ENCODE measurements at places on chromosomes 7 and 10.
A peak's percentile ranks its signal among the peaks of the same experiment; 100 is the strongest.

GRCh38 chr10:100717166-100717565 is 28.2 kb upstream of the PAX2 start:
- no peak for DNase-seq

DNA sequence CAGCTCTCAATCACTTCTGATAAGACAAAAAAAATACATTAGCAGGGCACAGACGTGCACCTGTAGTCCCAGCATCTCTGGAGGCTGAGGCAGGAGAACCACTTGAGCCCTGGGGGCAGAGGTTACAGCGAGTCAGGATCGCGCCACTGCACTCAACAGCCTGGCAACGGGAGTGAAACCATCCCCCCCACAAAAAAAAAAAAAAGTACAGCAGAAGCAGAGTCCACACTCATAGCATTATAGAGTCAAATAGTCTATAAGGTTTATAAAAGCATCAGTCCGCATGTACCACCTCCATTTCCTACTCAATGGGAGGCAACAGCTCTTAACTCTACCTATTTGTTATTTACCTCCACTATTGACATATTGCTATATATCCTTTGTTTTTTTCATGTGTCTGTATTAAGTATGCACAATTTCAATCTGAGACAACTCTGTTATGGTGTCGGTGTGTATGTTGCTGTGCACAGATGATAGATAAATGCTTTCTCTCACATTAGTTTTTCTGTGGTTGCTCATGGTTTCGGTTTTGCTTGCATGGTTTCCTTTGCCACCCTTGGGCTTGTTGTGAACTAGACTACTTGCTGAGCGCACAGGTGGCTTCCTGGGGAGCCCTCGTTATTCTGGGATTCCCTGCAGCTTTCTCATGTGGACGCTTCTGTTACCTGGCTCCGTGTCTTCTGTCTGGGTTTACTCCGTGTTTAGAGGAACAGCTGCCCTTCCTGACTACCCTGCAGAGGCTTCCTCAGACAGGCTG is 40.4 kb downstream of the PROSER2 start:
- peak; percentile 48 for DNase-seq

DNA sequence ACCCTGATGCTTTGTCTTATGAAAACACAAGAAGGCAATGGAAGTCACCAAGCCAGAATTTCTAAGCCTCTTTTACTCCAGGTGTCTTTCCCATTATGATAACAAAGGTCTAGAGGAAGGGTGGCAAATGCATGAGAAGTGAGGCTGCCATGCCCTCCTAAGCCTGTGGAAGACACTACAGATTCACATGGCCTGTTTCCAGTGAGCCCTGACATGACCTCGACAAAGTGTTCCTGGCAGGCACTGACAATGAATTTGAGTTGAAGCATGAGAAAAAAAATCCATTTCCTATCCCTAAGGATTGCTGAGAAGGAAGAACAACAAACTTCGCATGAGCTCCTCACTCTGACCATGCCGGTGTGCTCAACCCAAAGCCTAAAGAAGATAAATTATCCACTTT is 268.0 kb downstream of the HTR7 start:
- DNase-seq, result no peak

DNA sequence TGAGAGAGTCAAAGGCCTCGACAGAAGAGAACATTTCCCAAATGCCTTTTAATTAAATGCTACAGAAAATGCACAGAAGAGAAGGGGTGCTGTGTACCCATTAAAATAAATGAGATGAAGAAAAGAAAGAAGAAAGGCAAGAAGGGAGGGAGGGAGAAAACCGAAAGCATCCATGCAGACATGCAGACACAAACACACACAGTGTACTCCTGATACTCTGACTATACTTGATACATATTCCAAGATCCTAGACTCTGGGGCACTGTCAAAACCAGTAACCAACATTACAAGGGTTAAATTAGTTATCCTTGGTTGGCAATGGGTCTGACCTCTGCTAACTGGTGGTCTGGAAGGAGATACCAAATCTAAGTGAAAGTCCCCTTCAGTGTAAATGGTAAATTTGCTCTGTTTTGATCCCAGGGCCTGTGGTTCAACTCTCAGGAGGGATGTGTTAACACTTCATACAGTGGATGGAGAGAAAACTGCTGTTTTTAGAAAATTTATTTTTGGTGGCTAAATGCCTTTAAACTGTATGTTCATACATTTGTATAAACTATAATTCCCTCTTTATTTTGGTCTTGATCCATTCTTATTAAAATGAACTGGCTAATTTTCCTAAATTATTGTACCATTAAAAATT is 241.3 kb downstream of the GLI3 start:
- no peak for DNase-seq

DNA sequence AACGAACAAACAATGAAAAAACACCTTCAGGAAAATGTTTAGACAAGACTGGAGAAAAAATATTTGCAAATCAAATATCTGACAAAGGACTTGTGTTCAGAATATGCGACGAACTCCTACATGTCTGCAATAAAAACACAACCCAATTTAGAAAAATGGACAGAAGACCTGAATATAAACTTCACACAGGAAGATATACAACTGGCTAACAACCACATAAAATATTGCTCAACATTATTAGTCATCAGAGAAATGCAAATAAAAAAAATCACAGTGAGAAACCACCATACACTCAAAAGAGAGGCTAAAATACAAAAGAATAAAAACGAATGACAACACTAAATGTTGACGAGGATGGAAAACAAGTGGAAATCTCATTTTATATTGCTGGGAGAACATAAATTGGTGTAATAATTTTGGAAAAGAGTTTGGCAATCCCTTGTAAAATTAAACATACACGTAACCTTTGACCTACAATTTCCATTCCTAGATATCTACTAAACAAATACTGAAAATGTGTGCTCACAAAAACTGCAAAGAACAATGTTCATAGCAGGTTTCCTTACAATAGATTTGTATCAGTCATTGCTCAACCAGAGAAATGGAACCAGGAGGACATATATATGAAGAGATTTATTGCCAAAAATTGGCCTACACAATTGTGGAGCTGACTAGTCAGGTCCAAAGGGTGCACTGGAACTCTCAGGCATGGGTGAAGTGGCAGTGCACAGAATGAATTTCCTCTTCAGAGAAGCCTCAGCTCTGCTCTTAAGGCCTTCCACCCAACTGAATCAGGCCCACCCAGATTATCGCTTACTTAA is 82.9 kb upstream of the OGDHL start:
- DNase-seq, result no peak

DNA sequence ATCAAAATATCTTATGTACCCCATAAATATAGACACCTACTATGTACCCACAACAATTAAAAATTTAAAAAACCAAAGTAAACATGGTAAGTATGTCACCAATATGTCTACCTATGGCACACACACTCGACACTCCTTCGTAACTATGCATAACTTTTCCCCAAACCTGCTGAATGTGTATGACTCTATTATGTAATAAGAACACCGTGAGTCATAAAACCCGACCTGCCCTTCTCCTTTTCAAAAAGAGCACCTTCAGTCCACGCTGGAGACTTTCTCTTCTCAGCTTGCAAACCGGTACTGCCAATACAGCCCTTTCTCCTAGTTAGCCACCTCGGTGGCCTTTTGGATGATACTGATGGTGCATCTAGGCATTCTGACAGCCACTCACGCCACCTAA is 186.3 kb downstream of the PRPF18 start:
- DNase-seq, result no peak

DNA sequence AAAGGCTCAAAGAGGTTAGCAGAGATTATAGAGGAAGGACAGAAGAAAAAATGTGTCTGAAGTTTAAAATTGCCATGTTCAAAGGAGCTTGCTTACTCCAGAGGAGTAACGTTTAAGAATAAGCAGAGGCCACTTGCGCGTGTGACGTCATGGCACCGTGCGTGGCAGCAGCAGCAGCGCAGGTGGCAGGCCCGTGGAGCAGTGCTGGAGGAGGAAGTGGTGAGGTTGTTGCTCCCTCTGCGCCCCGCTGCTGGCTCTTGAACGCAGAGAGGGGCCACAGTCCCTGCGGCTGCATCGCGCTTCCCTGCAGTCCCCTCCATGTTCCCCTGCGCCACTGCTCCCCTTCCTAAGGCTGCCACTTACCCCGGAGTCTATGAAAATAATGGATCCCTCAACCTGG is 37.5 kb downstream of the GDI2 start:
- no peak for DNase-seq

DNA sequence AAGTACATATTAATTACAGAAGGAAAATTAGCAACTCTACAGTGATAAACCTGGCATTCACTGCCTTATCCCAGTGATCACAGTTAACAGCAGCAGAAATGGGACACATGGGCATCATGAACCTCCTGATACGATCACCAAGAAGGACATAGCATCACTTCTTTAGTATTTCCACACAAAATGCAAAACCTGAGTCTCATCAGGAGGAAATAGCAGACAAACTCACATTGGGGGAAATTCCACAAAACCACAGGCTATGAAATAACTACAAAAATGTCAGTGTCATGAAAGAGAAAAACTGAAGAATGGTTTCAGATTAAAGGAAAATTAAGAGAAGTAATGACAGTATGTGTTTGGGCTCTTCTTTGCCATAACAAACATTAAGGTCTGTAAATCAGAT is 12.0 kb upstream of the PURB start:
- DNase-seq, result no peak

DNA sequence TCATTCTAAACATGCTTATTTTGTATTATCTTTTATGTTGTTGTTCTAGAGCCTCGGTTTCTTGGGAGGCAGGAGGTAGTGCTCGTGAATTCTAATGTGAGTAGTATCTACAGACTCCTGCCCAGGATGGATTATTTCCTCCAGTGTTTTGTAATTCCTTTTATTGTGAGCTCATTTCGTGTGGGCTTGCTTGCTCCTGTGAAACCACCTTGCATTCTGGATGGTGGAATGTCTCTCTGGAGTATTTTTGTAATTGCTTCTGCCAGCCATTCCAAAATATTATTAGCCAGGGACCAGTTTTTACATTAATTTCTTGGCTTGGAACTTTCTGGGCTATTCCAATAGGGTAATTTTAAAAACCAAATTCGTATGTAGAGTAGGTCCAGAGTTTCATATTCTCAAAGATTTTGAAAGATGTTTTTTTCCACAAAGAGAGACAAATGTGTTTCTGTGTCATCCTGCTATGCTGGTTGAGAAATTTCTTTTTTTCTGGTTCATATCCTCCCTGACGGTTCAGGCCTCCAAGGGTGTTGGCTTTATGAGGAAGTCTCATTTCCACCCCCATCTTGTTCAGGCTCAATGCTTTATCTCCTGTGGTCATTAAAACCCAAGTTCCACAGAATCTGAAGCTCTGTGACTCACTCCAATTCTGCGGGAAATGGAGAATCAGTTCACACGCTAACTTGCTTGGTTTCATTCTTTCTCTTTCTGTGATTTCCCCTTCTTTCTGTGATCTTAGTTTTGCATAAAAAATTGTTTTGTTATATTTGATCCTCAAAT is 41.7 kb upstream of the CALD1 start:
- no peak for DNase-seq

DNA sequence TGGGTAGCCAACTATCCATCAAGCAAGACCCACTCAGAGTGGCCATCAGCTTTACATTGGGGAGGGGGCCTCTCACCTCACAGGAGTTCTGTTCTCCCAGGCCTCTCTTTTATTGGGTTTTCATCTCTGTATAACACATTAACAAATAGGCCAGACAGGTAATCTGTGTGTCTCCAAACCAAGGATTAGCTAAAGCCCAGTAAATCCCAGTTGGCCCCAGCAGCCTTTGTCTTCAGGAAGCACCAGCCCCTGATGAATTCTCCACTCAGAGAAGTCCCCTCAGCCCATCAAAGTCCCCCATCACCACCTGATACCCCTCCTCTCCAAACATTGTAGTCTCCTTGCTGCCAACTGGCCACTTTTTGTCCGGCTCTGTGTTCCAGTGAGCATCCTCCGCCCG is 16.9 kb upstream of the SLF2 start:
- no peak for DNase-seq

DNA sequence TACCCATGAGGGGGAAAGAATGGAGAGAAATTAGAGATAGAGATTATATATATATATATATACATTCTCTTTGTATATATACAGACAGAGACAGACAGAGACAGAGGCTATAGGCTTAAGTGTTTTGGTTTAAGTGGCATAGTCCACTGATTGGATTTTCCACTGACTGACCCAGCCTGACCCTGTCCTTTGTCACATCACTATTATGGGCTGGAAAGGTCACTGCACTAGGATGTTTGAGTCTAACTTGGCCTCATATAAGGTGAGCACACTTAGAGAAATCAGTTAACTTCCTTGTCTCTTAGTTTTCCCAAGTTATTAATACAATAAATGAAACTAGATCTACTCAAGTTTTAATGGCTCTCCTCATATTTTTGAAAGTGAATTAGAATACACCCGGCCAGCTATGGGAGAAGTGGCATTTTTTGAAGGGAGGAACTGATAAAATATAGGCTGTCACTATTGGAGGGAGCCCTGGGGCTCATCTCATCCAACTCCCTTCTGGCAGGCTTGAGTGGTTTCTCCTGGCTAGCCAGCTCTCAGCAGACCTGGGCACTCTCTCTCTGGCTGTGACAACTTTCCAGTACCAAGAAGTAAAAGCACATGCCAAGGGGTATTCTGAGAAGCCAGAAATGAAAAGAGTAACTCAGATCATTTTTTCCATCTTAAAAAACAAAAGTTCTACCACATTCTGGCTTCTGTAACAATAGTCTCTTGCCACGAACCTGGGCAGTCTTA is 455.6 kb upstream of the ANKRD30A start:
- no peak for DNase-seq

- DNase-seq, result no peak
Observed at GRCh38 chr7:156192921-156193320, 380.7 kb upstream of the SHH start.

DNA sequence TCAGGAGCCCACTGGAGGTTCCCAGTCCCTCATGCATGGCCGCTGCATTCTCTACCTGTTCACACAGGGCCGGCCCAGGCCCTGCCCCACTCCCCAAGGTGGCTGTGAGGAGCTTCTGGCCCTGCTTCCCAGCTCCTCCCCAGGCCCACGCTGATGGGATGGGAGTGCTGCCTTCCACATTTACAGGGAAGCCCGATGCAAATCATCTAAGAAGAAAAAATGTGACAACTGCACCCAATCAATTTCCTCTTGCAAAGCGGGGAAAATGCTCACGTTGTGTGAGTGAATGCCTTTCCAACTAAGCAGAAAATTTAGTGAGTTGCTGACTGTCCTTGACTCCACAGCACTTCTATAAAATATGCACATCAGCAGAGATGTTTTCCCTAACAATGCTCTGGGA is 485.8 kb upstream of the MGMT start:
- DNase-seq, result no peak

GRCh38 chr10:82888809-82889455 is 1013.9 kb downstream of the NRG3 start:
- no peak for DNase-seq

GRCh38 chr7:38244516-38244915 is 28.9 kb downstream of the TARP start:
- no peak for DNase-seq

GRCh38 chr7:144818511-144818910 is 17.3 kb downstream of the TPK1 start:
- no peak for DNase-seq

DNA sequence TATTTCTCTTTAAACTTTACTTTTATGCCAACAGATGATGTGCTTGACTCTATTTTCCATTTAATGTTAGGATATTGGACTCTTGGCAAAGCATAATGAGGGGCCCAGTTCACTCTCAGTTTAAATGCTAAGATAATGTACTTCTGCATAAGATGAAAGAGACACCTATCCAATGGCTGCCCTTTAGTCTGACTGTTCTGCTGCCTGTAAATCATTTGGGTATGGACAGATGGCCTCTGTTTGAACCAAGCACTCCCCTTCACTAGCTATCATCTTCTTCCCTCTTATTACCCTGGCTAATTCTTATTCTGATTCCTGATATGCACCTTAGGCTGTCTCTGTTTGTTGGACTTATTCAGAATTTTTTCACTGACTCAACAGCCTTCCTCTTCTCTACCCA is 72.1 kb downstream of the SEM1 start:
- no peak for DNase-seq

Data from Peyer's patch (tissue), 4 donors.